ENCODE measurements at places on chromosomes 3 and 15.
A peak's percentile ranks its signal among the peaks of the same experiment; 100 is the strongest.

- no peak for DNase-seq
Measured at GRCh38 chr15:60932051-60932915, 296.8 kb downstream of the RORA start.

DNA sequence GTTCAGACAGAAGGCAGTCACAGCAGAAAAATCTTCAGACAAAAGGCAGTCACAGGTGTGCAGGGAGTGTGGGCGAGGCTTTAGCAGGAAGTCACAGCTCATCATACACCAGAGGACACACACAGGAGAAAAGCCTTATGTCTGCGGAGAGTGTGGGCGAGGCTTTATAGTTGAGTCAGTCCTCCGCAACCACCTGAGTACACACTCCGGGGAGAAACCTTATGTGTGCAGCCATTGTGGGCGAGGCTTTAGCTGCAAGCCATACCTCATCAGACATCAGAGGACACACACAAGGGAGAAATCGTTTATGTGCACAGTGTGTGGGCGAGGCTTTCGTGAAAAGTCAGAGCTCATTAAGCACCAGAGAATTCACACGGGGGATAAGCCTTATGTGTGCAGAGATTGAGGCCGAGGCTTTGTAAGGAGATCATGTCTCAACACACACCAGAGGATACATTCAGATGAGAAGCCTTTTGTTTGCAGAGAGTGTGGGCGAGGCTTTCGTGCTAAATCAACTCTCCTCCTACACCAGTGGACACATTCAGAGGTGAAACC is 27.6 kb downstream of the ZNF589 start:
- no peak for DNase-seq

GRCh38 chr3:64228110-64228509 is 2.8 kb upstream of the PRICKLE2 start:
- DNase-seq, result no peak

- no peak for DNase-seq
Measured at GRCh38 chr3:112002096-112002971, 3.6 kb downstream of the TAGLN3 start.

DNA sequence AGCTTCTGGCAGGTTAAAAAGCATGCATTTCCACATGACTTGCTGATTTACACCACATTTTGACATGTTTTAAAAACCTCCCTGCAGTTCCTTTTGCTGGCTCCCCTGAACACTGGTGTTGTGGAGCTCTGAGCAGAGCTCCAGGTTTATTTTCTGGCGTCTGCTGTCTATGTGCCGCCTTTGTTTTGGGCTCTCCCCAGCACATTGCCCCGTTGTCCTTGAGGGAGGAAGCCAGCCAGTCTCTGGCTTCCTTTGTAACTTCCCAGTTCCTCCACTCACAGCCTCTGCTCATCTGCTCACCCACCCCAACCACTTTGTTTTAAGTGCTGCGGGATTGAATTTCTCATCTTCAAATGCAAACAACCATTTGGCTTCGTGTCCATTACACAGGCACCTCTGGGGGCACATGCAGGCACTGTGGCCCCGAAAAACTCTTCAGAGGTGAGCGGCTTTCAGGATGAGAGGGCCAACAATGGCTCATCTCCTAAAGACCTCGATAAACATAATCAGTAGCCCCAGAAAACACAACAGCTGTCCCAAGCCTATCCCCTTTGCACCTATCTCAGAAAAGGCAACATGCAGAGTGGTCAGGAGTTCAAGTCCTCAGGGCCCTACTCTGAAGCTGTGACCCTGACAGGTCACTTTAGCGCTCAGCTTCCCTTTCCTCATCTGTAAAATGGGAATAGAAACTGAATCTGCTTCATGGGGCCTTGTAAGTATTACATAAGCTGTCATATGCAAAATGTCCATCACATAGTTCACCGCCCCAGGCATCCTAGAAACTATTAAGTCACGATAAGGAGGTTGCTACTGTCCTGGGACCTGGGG is 1.3 kb upstream of the MEF2A start:
- DNase-seq, result peak; percentile 32

- no peak for DNase-seq
Measured at GRCh38 chr3:160065786-160066185, 77.2 kb downstream of the IL12A start.

GRCh38 chr3:52650439-52650838 is 35.3 kb downstream of the PBRM1 start:
- DNase-seq, result no peak

DNA sequence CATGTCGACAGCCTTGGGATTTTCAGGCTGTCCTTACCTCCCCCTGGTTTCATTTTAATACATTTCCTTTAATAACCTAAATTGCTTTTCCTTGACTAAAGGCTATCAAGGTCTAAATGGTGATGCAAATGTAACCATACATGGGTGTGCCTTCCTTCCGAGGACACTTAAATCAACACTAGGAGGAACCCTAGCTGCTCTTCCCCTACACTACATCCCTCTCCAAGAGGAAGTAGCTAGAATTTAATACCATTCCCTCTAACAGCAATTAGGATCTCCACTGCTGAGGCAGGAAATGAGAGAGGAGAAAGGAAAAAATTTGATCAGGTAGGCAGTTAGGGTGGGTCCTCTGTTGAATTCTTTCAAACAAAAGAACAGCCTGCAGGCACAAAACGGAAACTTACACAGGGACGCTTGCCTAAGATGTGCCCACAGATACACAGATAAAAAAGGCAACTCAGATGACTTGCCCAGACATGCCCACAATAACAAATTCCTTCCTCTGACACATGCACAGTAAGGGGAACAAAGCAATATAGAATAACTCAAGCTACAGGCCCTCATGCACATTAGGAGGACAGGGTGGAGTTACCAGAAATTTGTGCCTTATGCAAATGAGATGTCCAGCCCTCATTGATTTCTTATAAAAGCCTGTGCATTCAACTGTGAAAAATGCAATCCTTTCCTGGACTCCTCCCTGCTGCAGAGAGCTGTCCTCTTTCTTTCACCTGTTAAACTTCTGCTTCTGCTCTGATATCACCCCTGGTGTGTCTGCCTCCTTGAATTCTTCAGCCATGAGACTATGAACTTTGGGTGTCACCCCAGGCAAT is 1024.4 kb upstream of the CADM2 start:
- peak; percentile 55 for DNase-seq

DNA sequence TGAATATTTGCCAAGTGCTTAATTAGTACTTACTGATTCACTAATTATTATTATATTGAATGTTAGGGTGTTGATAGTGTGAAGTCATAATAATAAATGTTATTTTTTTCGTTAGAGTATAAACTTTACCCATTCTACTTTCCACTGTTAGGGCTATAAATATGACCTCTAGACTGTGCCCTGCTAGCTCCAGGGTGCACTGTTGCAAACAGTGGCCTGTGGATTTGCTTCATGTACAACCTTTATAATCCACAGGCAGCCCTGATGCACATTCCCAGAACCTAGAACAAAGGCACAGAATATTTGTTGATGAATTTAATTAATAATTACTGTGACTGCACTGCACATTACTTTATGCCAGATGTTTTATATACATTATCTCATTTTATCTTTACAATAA is 28.8 kb upstream of the LEKR1 start:
- DNase-seq, result no peak

- DNase-seq, result no peak
Measured at GRCh38 chr3:39191111-39191510, 1.3 kb downstream of the XIRP1 start.

- DNase-seq, result no peak
Measured at GRCh38 chr3:127658234-127658633, 14.5 kb upstream of the ABTB1 start.

DNA sequence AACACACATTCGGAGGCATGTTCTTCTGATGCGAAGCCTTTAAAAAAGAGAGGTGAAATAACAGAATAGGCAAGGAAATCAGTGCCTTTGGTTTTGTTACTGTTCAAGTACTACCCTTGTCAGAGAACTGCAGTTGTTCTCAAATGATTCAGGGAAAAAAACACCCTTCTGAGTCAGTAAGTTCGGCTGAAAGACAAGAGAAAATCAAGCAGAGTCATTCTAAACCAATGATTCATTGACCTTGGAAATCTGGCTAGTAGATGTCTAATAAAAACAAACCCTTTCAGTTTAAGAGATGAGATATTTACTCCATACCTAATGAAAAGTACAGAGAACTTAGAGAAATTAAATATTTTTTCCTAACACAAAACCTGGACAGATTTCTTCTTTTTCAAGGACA is 72.7 kb upstream of the ABI3BP start:
- no peak for DNase-seq

DNA sequence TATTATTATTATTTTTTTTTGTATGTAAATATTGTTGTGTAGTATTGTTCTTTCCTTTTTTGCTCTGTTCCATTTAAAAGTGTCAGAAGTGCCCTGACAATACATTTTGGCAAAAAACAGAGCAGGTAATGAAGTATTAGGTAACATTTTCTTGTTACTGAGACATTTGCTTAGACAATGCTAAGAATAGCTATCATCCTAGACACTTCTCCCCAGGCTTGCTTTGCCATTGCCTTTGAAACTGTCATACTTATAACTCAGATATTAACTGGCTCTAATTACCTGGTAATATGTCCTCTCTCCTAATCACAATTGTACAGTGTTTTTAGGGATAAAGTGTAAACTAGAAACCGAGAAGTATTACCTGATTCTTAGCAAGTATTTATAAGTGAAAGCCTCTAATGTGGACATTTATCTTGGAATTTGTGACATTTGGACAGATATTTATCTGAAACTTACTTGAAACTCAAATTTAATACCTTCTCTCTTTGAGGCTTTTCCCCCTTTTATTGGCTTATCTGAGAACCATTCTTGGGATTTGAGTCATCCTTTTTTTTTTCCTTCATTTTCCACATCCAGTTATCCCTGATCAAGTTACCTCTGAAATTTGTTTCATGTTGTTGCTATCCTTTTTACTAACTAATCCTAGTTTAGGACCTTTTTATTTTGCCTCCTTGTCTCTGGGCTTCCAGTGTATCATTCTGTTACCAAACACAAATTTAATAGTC is 13.1 kb downstream of the ARIH1 start:
- no peak for DNase-seq

DNA sequence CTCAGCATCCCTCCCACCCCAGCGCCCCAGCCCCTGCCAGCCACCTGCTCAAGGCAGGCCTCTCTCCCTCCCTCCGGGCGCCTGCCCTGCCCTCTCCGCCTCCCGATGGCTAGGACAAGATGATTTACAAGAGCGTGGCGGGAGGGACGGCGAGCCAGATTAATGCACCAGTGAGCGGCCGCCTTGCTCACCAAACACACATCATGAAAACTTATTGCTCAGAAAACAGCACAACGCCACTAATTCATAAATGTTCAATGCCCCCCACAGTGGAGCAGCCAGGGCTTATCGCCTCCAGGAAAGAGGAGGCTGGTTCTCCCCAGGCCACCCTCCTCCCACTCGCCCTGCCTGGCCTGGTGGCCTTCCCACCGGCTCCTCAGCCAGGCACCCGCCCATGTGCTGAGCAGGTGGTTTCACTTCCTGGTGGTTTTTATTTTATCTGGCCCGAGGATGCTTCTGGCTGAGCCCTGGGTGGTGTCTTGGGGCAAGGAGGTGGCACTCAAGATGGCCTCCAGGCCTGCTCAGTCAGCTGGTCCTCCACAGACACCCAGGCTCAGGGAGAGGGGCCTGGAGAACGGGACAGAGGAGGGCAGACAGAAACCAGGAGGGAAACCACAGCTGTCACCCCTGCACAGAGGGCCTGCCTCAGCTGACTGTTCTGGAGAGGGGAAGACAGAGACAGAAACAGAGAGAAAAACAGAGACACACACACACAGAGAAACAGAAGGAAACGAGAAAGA is 284.9 kb downstream of the UACA start:
- no peak for DNase-seq

- no peak for DNase-seq
Measured at GRCh38 chr3:156516284-156516683, 38.6 kb downstream of the SSR3 start.

DNA sequence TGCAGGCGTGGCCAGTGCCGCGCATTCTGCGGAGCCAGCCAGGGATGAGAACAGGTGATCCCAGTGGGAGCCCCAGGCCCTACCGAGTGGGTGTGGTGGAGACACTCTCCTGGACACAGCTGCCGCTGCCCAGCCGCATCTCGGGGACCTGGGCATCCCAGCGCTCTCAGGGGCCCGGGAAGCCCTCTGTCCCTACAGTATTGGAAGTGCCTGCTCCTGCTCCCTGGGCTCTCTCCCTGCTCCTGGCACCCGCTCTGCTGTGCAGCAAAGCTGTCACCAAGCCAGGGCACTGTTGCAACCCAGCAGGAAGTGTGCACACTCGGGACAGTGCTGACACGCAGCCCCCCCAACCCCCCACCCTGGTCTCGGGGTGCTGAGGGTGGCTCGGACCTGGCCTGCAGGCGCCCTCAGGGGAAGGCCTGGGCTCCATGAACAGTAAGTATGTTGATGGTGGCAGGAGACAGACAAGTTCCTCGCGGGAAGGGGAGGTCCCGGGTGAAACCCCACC is 1177.4 kb upstream of the GBE1 start:
- no peak for DNase-seq

DNA sequence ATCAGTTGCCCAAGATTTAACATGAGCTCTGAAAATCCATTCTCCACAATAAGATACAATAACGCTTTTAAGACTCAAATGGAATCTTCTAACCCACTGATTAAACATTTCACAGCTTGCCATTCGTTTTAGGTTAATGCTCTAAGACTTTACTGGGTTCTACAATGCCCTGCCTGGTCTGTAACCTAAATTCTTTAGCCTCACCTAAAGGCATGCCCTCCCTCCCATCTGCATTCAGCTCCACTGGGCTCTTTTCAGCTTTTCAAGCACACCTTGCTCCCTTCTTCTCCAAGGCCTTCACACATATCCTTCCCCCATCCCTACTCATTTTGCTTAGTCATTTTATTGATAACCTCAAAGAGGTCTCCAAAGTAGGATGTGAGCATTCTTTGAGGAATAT is 290.9 kb downstream of the LSAMP start:
- DNase-seq, result no peak

- no peak for DNase-seq
Measured at GRCh38 chr15:89794627-89795241, 18.6 kb downstream of the MESP2 start.

DNA sequence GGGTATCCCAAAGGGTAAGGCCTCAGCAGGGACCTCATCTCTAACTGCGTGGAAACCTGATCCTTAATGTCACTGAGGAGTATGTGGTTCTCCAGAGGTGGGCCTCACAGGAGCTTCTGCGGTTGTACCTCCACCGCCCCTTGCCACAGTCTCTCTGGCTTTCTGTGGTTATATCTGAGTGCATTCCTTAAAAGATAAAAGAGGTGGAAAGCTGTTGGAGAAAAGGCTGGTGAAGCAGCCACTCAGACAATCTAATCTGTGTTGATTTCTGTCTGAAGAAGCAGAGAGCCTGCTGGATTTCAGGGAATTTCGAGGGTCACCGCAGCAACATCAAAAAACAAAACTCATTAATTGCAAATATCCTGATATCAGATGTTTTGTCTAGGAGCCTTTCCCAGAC is 51.4 kb downstream of the SEMA6D start:
- no peak for DNase-seq

Measured in NCI-H526 (cell line).